ENCODE measurements at places on chromosomes 1 and 21.

DNA sequence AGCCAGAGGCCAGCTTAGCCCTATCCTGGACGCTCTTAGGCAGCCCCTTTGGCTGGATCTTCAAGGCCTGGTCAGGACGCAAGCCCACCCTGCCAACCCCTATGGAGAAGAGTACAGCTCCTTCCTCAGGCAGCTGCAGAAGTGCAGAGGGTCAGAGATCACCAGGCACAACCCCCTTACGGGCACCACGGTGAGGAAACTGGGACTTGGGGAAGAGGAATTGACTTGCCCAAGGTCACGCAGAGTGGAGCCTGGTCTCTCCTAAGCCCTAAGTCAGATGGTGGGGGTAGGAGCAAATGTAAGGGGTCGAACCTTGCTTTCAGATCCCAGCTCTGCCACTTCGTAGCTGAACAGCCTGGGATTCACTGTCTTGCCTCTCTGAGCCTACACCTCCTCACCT is 3.7 kb downstream of the E2F2 start:
- DNase-seq: no peak

DNA sequence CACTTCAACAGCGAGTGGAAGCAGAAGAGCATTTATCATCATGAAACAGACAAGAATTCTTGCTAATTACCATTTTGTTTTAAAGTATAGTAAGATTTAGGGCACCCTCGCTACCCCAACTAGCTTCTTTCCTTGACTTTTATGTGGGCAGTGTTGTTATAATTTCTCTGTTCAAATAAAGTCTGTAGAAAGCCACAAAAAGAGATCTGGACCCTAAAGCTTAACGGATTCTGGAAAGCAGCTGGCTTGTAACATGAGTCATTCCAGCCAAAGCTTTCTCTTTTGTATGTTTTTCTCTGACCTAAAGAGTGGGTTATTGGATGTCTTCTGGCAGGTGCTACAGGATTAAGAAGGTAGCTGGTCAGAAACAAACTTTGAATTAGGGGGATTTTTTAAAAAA is 37.4 kb downstream of the RUNX1 start:
- DNase-seq: no peak

GRCh38 chr21:38402291-38402690 is 96.0 kb downstream of the ERG start:
- no peak for DNase-seq

DNA sequence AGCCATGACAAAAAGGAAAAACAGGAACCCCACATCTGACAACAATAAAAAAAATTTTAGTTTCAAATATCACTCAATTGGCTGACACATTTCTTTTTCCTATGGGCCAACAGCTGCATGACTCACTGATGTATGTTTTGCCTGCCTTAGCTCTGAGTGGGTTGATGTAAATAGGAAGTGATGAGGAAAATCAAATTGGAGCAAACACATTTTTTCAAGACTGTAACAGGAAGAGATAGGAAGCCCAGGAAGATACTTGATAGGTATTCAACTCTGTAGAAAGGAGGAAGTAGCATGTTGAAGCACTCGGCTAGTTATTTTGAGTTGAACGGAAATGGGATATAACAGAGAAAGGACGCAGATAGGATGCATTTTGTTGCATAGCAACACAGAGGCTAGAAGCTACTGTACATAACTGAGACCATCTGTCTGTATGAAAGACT is 168.0 kb upstream of the NR5A2 start:
- DNase-seq: no peak

DNA sequence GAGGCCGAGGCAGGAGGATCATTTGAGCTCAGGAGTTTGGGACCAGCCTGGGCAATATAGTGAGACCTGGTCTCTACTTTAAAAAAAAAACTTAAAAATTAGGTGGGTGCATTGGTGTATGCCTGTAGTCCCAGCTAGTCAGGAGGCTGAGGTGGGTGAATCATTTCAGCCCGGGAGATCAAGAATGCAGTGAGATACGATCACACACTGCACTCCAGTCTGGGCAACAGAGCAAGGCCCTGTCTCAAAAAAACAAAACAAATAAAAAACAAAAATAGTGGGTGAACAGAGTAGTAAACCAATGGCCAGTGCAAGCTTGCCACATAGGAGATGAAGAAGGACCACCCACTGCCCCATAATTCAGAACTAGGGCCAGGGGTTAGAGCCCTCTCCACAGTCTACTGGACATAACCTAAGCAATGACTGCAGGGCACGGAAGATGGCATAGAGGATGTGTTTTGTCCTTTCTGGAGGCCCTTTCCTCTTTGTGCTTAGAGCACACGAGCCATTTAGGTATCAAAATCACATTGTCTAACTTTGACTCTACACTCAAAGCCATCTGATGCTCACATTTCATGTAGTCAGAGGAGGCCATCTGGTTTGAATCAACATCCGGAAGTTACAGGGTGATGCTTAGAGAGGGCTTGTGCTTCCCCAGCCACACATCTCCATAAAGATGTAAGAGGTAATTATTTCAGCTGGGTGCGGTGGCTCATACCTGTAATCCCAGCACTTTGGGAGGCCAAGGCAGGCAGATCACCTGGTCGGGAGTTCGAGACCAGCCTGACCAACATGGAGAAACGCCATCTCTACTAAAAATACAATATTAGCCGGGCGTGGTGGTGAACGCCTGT is 12.6 kb downstream of the CD2 start:
- DNase-seq: no peak

All from right renal pelvis (tissue), 4 donors.